ENCODE measurements at places on chromosomes 11 and 22.

GRCh38 chr22:27242917-27243589 lies 558.5 kb downstream of the MN1 start:
- DNase-seq: no peak

GRCh38 chr22:46969961-46970360 lies 207.5 kb downstream of the TBC1D22A start:
- no peak for DNase-seq

GRCh38 chr11:64004590-64004984 lies 18.3 kb downstream of the OTUB1 start:
- DNase-seq: no peak

GRCh38 chr11:24932110-24933000 lies 435.5 kb downstream of the LUZP2 start:
- DNase-seq: no peak

DNA sequence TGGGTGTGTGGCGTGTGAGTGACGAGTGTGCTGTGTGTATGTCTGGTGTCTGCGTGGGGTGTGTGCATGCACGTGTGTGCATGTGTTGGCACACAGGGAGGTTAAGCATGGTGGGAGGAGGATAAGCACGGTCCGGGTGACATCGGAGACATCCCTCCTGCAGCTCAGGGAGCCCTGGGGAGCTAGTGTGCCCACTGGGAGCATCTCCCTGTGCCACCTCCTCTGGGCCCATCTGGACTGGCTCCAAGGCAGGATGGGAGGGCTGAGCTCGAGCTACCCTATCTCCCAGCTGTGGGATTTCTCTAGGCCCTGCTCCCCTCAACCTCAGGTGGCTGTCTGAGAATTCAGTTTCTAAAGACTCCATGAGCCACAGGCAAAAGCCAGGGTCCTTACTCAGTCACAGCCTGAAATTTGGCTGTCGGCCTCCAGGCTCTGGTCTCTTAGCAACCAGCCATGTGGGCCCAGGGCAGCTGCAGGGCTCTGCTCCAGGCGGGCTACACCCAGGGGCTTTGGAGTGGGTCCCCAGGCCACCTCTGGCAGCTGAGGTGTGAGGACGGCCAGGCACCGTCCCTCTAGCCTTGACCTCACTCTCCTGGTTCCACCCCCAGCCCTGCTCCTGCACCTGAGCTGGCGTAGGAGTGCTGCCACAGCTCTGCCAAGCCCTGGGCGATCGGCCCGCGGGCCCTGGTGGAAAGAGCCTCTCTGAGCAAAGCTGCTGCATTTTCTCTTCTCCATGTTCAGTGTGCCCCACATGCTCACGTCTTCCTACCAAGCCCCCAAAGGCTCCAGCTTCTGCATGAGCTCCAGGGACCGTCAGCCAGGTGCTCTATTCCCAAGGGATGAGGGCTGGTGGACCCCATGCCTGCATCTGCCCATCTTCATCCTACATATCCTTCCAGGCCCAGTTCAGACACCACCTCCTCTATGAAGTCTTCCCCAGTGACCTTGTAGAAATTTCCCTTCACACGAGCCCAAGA lies 39.7 kb downstream of the RTL6 start:
- DNase-seq: no peak

DNA sequence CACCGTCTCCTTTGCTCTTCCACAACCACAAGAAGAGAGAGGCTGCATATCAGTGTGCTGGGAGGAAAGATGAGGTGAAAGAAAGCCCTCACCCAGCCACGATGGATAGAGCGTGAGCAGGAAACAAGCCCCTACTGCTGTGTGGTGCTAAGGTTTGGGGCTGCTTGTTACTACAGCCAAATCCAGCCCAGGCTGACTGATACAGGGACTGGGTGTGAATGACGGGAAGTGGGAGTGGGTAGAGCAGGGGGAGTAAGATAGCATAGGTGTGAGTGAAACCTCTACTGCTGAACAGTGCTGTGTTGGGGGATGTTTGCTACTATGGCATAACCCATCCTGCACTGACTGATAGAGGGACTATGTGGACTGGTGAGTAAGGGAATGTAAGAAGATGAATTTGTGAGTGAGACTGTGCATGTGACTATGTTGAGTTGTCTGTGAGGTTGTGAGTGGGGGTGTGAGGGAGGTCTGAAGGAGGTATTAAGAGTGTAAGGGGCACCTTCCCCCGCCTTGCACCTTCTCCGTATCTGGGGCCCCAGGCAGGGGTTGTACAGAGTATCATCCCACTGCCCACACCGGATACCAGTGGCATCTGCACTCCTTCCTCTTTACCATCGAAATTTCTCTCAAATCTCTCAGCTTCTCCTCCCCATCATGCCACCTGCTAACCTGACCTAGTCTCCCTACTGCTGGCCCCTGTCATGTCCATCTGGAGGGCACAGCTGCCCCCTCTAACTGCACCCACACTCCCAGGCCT lies 91.5 kb downstream of the MN1 start:
- no peak for DNase-seq

GRCh38 chr11:36037031-36037430 lies 93.2 kb downstream of the LDLRAD3 start:
- no peak for DNase-seq

- no peak for DNase-seq
Observed at GRCh38 chr11:97354026-97354425, 964.2 kb downstream of the JRKL start.

DNA sequence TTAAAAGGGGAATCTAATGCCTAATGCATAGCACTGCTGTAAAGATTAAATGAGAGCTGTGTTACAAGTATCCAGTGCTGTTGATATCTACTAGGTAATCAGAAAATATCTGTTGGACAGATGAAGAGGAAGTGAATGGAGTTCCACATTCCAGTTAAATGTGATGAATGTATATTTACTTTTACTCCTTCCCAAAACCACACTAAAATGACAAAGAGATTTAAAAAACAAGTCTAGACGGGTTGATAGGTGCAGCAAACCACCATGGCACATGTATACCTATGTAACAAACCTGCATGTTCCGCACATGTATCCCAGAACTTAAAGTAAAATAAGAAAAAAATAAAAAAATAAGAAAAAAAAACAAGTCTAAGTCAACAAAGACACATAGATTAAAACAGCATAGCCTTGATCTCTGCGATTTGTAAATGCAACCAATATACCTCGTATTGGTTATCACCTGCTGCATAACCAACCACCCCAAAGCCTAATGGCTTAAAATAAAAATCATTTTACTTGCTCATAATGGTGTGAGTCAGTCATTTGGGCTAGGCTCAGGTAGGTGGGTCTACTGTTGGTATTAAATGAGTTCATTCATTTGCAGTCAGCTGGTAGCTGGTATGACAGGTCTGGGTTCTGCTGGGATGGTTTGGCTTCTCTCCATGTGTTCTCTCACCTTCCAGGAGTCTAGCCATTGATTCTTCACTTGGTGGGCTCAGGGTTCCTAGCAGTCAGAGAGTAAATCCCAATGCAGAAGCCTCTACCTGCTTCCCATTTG lies 39.7 kb upstream of the SLC6A5 start:
- no peak for DNase-seq

- DNase-seq: no peak
Observed at GRCh38 chr22:40679964-40680818, 907 bp downstream of the MCHR1 start.

DNA sequence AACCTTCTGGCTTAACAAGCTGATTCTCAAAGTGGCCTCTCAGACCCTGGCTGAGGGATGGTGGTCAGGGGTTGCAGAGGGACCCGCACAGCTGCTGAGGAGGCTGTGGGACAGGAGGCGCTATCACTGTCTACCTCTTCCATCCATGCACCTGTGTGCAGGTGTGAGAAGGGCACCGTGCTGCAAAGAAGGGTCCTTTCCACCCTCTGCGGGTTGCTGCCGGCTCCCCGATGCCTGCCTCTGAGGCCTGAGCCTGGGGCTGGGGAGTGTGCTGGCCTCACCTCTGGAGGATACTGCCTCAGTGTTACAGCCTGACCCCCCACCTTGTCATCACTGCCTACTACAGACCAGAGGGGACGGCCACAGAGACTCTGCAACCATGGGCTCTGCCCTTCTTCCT lies 66.1 kb upstream of the B3GAT1 start:
- no peak for DNase-seq

DNA sequence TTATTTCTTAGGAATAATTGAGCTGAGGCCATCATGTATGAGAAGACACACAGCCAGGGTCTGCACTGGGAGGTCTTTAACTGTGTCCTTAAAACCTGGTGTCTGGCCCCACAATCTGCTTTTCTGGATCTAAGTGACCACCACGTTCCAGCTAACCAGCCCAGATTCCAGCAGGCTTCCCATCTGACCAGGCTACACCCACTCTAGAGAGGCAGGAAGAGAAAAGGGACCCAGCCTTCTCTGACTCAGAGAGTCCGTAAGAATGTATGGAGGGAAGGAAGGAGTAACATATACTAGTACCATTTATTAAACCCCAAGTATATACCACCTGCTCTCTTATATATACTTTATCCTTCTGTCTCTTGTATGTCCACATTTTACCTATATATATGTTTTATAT lies 80.1 kb downstream of the LDLRAD3 start:
- DNase-seq: no peak

DNA sequence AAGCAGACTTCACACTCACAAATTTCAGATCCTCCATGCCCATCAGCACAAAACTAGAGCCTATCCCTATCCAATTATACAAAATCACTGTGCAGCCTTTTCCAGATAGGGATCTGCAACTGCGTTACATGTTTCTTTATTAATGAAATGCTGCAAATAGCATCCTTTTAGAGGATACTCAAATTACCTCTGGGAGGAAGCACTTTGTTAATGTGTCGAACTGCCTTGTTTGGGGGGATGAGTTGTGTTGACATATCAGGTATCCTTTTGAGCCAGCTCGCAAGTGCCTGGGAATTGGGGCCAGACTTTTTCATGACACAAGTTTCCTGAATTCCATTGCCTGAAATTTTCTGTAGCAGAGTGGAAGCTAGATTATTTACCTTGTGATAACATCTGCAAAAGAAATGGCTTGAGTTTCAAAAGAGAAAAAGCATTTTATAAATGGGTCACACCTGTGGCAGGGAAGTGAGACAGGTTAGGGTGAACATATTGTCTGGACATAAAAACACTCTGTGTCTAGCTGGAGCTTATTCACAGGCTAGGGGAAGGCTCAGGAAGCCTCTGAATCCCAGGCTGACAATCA lies 299.1 kb upstream of the MTNR1B start:
- DNase-seq: no peak

DNA sequence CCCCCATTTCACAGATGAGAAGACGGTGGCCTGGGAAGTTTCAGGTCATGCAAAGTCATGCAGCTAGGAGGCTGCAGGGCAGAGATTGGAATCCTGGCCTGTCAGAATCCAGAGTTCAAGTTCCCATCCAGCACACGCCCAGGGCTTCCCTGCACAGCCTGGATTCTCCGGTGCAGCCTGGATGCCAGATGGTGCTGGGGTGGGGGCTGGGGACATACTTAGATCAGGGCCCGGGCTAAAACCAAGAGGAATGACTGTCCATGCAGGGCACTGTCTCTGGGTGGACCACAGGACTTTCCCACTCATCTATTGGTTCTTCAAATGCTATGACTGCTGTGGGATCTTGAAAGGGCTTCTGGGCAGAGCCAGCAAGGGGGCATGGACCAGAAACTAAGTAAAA lies 24.6 kb downstream of the LMO1 start:
- DNase-seq: no peak
